ENCODE measurements at places on chromosomes 7 and 10.

DNA sequence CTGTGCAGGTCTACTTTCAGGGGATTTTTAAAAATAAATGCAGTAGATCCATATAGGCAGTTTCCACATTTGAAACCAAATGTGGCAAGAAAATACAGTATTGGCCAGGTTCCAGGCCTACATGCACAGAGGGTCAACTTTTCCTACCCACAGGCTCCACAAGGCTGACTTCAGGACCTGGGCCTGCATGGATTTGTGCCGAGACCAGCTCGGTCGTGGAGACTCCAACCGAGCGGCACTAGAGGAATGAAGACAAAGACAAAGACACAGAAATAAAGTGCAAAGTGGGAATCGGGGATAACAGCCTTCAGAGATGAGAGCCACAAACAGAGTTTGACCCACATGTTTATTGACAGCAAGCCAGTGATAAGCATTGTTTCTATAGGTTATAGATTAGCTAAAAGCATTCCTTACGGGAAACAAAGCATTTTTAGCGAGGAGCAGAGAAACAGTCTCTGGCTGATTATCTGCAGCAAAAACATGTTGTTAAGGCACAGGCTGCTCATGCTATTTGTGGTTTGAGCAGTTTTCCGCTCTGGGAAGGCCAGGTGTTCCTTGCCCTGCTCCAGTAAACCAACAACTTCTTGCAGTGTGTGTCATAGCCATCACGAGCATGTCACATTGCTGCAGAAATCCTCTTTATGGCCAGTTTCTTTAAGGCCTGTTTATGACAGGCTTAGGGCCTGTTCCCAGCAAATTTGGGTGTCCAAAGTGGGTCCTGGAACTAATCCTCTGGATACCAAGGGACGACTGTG lies 52.6 kb downstream of the ZNF37A start:
- DNase-seq = no peak

GRCh38 chr7:14293434-14293833 lies 304.0 kb upstream of the ETV1 start:
- no peak for DNase-seq

GRCh38 chr7:96088579-96088978 lies 233.3 kb downstream of the SLC25A13 start:
- DNase-seq = no peak

- no peak for DNase-seq
Measured at GRCh38 chr7:147798001-147798400, 792.6 kb upstream of the C7orf33 start.

DNA sequence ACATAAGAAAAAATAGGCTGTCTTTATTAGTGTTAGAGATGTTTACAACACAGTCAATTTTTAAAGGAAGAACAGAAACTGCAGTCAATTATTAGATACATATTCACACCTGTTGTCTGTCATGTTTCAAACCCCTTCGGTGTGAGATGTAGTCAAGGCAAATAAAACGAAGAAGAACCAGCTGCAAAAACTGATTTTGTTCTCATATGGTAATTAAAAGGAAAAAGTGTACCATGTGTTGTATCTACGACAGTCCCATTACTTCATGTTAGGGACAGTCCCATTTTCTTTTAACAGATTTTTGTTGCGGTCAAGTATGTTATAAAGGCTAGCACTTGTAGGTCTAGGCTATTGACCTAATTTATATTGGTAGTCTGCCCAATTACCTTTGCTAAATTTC lies 149.4 kb downstream of the LRRN3 start:
- DNase-seq = no peak

- no peak for DNase-seq
Measured at GRCh38 chr10:132021504-132022143, 39.9 kb upstream of the BNIP3 start.

- DNase-seq = no peak
Measured at GRCh38 chr7:604884-605531, 85.4 kb upstream of the PDGFA start.

GRCh38 chr7:35819310-35819709 lies 18.5 kb downstream of the SEPTIN7 start:
- DNase-seq = no peak

DNA sequence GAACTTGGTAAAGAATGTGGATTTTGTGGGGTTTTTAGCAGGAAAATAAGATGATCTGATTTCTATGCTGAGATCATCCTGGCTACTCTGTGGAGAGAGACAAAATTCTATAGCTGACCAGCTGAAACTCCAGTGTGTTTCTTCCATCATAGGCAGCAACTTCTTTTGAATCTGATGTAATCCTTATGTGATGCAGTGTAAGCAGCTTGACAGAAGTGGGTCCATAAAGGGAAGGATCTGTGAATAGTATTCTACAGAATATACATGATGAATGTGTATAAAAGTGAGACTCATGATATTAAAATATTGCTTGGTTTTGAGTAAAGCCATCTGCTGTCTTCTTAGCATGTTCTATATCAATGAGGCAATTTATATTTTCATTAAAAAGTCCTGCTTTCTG lies 4.4 kb downstream of the MYO3A start:
- DNase-seq = no peak

DNA sequence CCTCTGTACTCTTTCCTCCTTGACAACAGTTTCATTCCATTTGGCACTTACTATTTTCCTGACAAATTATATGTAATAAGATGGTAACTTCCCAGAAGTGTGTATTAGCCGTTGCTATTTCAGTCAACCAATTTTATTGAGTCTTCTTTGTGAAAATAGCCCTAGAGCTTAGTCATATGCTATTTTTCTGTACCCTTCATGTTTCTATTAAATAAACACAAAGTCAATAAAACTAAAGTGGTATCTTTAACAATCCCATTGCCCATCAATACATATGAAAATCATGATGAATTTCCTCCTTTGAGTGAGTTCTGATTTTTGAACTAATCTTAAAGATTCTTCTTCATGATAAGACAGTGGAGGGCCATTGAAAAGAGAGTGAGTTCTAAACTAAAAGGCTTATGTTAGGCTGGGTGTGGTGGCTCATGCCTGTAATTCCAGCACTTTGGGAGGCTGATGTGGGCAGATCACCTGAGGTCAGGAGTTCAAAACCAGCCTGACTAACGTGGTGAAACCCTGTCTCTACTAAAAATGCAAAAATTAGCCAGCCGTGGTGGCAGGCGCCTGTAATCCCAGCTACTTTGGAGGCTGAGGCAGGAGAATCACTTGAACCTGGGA lies 5.9 kb upstream of the MYPN start:
- DNase-seq = no peak

DNA sequence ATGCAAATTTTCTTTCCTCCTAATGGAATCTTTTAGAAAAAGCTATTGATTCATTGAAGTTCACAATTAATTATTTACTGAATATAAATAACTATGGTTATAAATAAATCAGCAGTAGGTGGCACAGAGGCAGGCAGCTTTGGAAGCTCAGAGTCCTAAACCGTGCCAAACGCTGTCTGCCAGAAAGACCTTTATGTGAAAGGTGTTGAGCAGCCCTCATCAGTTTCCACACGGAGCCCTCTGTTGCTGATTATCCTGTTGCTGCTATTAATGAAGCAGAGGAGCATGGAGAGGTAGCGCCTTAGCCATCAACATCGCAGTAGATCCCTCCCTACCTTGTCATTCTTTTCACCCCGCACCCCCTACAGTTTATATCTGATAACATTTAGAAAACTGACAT lies 51.0 kb downstream of the RTKN2 start:
- DNase-seq = no peak

DNA sequence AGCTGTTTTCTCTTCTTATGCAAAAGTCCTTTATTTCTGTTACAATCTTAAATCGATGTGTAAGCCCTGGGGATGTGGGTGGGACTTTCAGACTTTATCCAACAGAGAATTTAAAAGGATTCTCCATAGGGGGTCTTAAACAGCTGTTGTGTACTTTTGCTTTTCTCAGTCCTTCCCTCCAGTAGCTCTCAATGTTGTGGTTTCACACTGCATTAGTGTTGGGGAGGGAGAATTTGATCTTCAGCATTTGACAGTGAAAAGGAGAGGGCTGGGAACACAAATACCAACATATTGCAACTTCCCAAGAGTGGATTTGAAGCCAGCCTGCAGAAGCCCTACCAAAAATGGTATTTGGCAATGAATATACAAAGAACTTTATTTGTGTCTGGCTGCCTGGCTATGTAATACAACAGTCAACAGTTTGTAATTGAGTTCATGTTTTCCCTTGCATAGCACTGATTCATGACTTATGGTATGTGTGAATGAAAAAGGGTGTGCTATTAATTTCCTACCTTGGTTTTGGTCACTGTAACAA lies 80.1 kb upstream of the CAPZA2 start:
- DNase-seq = no peak

GRCh38 chr7:21125297-21125696 lies 302.6 kb upstream of the SP4 start:
- DNase-seq = no peak

GRCh38 chr10:72563327-72563932 lies 62.4 kb downstream of the MICU1 start:
- no peak for DNase-seq

- no peak for DNase-seq
Measured at GRCh38 chr10:130817674-130818073, 493.8 kb downstream of the TCERG1L start.

DNA sequence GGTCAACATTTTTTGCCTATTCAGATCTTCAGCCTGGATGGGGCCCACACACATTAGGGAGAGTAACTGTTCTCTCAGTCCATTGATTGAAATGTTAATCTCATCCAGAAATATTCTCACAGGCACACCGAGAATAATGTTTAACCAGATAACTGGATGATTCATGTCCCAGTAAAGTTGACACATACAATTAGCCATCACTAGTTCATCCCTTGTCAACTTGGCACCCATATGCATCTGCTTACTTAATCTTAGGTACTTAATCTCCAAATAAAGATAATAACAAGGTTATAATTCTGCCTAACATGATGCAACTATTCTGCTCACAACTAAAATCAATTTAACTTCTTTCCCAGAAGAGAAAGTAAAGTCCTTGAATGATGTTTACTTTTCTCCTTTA lies 502.6 kb downstream of the ADRA2A start:
- no peak for DNase-seq

GRCh38 chr7:128591705-128592104 lies 80.4 kb upstream of the GARIN1A start:
- no peak for DNase-seq

- no peak for DNase-seq
Measured at GRCh38 chr10:25561758-25562157, 372.3 kb upstream of the MYO3A start.

GRCh38 chr10:73843261-73843660 lies 31.1 kb downstream of the CAMK2G start:
- no peak for DNase-seq

DNA sequence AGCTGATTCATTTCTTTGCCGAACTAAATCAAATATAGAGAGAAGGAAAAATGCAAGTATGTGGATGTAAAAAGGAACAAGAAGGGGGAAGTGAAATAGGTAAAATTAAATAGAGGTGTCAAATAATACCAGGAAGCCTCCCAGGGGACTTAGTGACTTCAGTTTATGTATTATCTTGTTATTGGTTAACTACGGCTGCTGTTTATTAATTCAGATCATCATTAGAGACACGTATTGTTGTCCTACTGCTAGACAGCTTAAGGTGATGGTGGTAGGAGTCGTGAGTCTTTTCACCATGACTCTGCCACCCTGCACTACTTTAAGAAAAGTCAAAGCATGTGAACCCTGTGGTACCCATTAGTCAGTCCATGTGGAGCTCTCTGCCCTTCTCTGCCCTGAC lies 289.1 kb downstream of the PRKG1 start:
- DNase-seq = no peak

- no peak for DNase-seq
Measured at GRCh38 chr10:89644691-89644966, 413 bp downstream of the PANK1 start.

Data from stimulated activated CD8-positive, alpha-beta memory T cell treated with anti-CD3 and anti-CD28 coated beads, Interleukin-7, amount 100 ng/mL, for 24 hours (primary cell).